ENCODE measurements at places on chromosomes 2 and 18.

- no peak for DNase-seq
Observed at GRCh38 chr2:204115137-204116056, 178.8 kb downstream of the ICOS start.

- no peak for DNase-seq
Observed at GRCh38 chr2:208983486-208983885, 440.4 kb upstream of the MAP2 start.

DNA sequence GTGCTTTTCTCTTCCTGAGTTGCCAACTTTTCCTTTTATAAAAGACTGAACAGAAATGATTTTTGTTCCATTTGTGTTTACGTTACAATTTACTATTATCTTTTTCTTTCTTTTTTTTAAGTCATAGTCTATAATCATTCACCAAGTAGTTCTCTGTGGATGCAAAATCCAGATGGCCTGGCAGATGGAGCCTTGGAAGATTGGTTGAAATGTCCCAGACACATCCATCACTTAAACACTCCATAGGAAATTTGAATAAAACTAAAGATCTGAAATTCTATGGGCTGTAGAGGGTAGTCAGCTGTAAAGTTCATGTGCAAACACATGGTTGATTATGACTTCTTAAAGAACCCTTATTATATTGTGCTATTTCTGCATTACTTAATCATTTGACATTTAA lies 164.8 kb upstream of the DOCK10 start:
- DNase-seq: no peak

GRCh38 chr2:97720746-97721145 lies 7.4 kb downstream of the ZAP70 start:
- DNase-seq: no peak

GRCh38 chr2:218281449-218281848 lies 10.9 kb downstream of the TMBIM1 start:
- no peak for DNase-seq

DNA sequence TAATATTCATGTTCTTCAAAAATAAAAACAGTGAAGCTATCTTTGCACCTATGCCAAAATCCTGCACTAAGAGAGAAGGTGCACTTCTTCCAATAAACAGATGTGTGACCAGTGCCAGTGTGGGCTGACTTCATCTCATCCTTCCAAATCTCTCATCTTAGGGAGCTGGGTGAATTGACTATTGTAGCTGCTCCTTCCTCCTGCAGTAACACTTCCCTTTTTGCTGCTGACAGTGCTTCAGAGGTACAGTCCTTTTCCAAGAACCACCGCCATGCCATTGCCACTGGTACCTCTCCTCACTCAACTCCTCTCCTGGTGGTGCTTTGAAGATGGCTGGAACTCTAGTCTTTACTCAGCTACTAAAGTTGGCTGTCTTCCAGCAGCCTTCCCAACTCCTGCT lies 42.1 kb upstream of the ARHGAP25 start:
- DNase-seq: no peak

- no peak for DNase-seq
Observed at GRCh38 chr18:69469444-69469919, 68.8 kb downstream of the DOK6 start.

DNA sequence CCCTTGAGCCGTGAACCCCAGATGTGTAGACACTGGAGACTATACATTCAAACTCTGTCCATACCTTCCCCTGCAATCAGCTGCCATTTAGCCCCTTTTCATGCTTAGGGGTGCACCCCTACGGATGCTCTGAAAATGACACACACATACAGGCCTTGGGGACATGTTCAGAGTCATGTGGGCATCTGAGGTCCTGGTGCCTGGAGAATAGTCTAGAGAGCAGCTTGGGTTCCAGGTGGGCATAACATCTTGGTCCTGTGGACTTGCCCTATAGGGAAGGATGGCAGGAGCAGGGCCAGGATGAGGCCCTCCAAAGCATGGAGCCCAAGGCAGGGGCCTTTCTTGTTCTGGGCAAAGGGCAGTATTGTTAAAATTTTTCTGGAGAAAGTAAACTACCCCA lies 9.9 kb upstream of the FHOD3 start:
- no peak for DNase-seq

DNA sequence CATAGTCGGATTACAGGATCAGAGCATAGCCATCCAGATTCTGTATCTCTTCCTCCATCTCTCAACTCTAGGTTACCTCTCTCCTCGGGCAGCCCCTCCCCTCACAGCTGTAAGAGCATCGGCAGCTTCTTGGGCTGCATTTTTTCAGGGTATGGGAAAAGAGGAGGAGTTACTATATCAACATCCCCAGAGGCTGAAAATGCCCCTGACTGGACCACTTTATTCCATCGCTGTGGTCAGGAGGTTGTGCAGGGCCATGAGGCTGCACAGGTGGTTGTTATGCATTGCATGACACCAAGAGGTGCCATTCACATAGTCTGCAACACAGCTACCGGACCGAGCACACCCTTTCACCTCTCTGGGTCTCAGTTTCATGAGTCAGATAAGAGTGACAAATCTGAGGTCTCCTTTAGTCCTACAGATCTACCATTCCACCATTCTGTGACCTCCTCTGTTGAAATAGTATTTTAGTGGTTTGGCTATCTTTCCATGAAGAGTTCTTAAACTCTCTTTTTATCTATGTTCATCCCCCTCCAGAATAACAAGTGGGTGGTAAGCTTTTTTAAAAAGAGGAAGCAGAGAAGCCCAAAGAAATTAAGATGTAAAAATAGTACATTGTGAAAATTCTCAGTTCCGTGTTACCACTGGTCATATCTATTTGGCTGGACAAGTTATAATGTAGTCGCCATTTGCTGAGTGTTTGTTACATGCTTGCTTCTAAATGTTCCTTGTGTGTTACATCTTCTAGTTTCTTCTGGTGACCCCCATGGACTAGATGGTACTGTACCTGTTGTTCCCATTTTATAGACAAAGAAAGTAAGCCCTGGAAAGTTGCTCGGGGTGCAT lies 56.6 kb upstream of the SLC1A4 start:
- no peak for DNase-seq

- no peak for DNase-seq
Observed at GRCh38 chr2:70708376-70709199, 59.4 kb downstream of the ADD2 start.

GRCh38 chr2:217853961-217854360 lies 148.8 kb downstream of the TNS1 start:
- no peak for DNase-seq

GRCh38 chr2:26712486-26713465 lies 20.3 kb downstream of the KCNK3 start:
- peak; percentile 63 for DNase-seq

DNA sequence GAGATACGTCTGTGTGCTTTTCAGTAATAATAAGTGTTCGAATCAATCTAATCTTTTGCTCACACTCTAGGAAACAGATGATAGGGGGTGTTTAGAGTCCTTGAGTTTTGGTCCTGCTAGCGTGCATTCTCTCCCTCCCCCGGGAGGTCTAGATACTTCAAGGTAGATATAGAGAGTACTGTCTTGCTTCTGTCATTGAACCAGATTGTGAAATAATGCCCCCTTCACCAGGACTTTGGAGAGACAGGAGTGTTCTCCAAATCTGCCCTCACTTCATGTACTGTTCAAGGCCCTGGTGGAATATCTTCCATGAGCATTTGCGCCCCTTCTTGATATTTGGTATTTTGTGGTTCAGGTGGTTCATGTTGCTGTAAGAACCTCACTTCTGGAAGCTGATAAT lies 59.4 kb upstream of the MGAT5 start:
- no peak for DNase-seq

- DNase-seq: no peak
Observed at GRCh38 chr2:99338029-99338585, 918 bp downstream of the EIF5B start.

DNA sequence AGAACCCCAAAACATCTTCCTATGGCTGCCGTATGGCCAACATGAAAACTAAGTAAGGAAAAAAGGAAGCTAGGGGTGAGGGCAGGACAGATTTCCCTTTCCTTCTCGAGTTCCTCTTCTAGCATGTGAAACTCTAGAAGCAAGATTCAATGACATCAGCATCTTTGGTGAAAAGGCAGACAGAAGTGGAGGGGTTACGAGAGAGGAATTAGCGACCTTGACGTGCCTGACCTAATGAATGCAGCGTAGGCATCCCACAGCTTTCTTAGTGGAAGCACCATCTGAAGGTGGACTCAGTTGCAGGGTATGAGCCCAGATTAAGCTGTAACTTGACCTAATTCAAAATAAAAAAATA lies 47.9 kb upstream of the PELI1 start:
- DNase-seq: no peak

GRCh38 chr2:81327911-81328310 lies 1023.4 kb upstream of the LRRTM1 start:
- no peak for DNase-seq

DNA sequence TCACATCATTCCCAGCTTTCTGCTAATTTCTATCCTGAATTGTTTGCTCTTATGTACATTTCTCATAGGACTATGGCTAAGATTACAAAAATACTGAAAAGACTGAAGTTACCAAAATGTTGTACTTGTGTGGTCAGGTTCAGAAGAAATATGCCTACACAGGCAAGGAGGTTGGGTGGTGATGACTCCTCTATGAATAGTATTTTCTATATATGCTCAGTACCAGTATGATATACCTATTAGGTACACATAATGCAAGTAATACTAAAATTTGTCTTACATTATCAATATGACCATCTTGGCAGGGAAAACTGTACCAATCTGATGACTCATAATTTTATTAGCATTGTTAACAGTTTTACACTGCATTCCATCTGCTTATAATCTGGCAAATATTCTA lies 12.2 kb upstream of the ORC2 start:
- no peak for DNase-seq

DNA sequence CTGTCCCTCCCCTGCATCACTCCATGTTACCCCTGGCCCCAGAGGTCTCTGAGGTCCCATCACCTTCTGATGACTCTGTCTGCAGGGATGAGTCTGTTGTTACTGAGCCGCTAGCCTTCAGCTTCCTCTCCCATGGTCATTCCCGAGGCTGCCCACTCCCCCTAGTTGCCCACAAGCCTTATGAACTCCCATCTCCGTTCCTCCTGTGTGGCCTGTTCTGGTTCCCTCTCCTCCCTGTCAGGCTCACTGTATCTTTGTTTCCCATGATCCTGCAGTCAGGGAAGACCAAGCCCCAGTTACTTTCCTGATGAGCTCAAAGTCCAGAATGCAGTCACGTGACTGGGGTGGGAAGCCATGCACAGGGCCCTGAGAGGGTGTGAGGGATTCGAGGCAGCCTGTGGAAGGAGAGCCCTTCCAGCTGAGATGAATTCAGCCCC lies 39.5 kb downstream of the INPP4A start:
- DNase-seq: no peak

- no peak for DNase-seq
Observed at GRCh38 chr2:177589186-177589585, 196.6 kb downstream of the AGPS start.
